ENCODE measurements at places on chromosomes 12 and 14.

- DNase-seq: no peak
Measured at GRCh38 chr12:77401770-77402081, 336.4 kb upstream of the E2F7 start.

- no peak for DNase-seq
Measured at GRCh38 chr12:8482571-8483061, 26.9 kb downstream of the CLEC6A start.

DNA sequence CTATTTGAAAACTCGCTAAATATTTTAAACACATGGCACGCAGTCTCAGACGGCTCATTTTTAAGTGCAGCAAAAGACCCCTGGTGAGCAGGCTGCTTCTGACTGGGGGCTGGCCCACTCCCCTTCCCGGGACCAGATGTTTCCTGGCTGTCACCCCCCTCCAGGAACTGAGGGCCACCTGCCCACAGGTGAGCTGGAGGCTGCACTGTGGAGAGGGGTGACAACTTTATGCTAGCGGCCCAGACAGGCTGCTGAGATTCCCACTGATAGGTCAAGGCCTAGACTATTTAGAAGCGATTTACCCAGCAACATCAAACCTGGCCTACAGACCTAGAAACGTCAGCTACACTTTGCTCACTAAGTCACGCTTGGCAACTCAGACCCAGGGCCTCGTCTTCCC lies 92.1 kb downstream of the BCL11B start:
- DNase-seq: no peak

GRCh38 chr12:86917121-86917520 lies 660.9 kb upstream of the MGAT4C start:
- no peak for DNase-seq

DNA sequence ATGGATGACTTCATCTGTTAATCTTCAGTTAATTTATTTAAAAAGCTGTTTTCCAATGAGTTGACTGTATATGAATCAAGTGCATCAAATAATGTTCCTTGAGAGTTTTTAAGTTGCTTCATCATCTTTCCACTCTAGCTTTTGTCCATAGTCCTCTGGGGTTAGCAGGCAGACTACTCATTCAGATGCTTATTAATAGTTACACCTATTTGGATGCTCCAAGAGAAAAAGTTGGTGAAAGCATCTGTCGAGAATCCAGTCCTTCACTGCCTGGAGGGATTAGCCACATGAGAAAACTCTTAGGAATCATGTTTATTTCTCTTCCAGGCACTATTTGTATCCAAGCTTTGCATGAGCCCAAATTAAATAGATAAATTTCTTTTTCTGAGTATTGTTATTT lies 70.2 kb downstream of the DACT1 start:
- DNase-seq: no peak

GRCh38 chr12:52918784-52919183 lies 13.9 kb upstream of the KRT8 start:
- DNase-seq: no peak

GRCh38 chr14:20376071-20376588 lies 32.7 kb downstream of the PARP2 start:
- DNase-seq: no peak

DNA sequence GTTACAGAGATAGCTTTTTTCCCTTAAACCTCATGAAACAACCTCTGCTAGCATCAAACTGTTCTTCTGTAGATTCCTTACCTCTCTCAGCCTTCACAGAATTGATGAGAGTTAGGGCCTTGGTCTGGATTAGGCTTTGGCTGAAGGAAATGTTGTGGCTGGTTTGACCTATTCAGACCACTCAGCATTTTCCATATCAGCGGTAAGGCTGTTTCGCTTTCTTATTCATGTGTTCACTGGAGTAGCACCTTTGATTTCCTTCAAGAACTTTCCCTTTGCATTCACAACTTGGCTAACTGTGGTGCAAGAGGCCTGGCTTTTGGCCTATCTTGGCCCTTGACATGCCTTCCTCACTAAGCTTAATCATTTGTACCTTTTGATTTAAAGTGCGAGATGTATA lies 50.7 kb upstream of the NRXN3 start:
- no peak for DNase-seq

GRCh38 chr12:67671419-67671818 lies 22.9 kb downstream of the DYRK2 start:
- DNase-seq: no peak

GRCh38 chr14:70080076-70080475 lies 108.7 kb downstream of the SLC8A3 start:
- DNase-seq: no peak

- no peak for DNase-seq
Measured at GRCh38 chr12:106670131-106670530, 87.3 kb downstream of the RFX4 start.

DNA sequence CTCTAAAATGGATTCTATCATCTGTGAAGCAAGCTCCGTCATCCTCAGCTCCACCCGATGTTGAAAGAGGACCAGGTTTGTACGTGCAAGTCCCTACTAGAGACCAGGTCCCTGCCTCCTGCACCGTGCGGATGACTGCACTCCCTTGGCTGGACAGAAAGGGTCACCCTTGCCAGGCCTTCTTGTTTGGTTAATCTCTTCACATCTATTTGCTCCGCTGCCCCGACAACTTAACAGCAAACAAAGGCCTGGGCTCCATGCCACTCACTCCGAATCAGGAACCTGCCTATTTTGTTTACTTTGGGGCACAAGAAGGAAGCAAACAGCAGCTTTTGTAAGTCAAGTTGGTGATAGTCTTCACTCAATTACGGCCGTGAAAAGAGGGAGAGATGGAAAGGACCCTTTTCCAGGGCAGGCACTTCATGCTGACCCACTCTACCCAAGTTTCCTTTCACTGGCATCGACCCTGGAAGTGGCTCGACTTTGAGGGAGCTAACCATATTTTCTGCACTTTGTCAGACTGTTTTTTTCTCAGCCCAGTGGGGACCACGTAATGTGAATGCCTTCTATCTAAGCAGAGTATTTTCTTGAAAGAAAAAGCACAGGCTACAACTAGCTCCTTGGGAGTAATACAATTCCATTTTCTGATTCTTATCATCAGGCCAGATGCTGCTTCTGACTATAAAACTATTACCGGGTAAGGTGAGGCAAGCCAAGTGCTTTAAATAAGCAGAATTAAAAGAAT lies 202.6 kb downstream of the FOXN3 start:
- no peak for DNase-seq

- DNase-seq: peak; percentile 19
Measured at GRCh38 chr12:26918321-26919215, 19.2 kb downstream of the INTS13 start.

- DNase-seq: no peak
Measured at GRCh38 chr12:103640831-103641230, 53.8 kb downstream of the STAB2 start.

DNA sequence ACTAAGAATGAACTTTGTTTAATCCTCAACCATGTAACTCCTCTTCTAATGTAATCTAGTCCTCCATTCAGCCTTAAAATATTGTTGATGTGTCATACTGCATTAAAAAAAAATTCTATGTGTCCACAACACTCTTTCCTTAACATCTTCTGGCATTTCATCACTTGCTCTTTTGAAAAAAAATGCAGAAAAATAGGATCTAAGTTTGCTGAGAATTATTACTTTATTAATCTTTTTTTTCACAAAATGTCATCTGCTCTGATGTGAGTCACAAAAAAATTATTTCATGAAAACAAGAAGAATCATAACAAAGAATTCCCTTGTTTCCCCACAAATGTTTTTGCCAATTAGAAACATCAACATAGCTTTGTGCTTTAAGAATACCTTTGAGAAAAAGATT lies 410.1 kb upstream of the MGAT4C start:
- DNase-seq: no peak

DNA sequence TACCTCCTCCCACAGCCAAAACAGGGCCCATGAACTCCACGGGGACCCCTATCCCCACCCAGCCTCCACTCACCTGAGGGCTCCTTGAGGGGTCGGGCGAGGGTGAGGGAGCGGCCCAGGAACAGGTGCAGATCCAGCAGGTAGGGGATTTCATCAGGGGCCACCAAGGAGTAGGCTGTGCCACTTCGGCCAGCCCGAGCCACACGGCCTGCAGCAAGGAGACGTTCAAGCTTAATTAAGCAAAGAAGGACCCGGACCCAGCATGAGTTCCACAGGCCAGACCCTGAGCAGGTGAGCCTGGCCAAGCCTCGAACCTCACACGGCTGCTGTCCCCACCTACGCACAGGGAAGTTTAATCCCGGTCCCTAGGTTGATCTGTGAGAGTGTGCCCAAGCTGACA lies 15.6 kb downstream of the DDX54 start:
- DNase-seq: no peak

DNA sequence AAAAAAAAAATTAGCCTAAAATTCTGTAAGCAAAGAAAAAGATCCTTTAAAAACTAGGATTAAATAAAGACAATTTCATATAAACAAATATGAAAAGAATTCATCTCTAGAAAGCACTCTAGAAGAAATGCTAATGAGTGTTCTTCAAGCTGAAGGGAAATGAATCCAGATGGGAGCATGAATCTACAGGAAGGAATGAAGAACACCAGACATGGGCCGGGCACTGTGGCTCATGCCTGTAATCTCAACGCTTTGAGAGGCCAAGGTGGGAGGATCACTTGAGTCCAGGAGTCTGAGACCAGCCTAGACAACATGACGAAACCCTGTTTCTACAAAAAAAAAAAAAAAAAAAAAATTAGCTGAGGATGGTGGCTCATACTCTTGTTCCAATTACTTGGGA lies 297.2 kb downstream of the FBXL14 start:
- no peak for DNase-seq

GRCh38 chr14:102622262-102622885 lies 29.9 kb downstream of the RCOR1 start:
- no peak for DNase-seq

GRCh38 chr14:64220056-64220455 lies 74.1 kb downstream of the ESR2 start:
- DNase-seq: no peak

DNA sequence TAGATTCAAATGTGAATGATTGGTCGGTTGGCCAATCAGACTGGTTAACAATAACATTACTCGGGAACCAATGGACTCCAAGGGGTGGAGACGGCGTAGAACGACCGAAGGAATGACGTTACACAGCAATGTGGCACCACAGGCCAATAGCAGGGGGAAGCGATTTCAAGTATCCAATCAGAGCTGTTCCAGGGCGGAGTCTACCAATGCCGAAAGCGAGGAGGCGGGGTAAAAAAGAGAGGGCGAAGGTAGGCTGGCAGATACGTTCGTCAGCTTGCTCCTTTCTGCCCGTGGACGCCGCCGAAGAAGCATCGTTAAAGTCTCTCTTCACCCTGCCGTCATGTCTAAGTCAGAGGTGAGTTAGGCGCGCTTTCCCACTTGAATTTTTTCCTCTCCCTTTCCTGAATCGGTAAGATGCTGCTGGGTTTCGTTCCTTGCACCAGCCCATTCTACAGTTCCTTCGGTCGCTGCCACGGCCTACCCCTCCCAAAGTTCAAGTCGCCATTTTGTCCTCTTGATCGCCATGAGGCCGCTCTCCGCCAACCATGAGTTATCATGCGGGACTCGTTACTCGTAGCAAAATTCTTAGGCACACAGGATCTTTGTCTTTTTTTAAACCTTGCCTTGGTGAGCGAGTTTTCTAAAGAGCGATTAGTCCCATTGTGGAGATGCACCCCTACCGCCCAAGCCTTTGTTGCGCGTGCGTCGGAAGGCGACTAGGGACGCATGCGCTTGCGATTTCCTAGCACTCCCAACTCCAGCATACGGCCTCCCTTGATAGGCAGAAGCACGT lies at the start of gene HNRNPA1:
Gene HNRNPA1 (plus strand): TSS at position 259 of the 793 bp plus-strand sequence. CDS start 82 bp downstream, at position 341.
- peak; percentile 100 for DNase-seq

DNA sequence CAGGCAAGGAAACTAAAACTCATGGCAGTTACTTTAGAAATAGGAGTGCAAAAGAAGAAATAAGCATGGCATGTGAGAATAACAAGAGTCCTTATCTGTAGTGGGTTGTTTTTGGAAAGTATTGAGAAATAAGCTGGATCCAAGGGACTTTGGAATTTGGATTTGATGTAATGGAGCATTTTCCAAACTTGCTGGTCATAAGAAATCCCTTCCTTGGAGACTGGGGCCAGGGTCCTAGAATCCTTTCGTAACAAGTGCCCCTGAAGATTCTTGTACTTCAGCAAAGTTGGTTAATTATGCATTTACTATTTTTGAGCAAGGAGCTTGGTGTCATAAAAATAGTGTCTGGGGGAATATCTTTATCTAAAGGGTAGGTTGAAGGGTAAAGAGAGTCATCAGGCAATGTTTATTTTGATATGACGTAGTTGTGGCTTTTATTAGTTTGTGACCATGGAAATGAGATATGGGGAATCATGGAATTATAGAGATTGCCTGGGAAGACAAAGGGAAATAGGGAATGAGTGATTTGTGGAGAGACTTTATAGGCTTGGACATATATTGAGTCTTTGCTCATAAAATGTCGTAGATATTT lies 53.9 kb downstream of the WNK1 start:
- no peak for DNase-seq

GRCh38 chr12:105214670-105215375 lies 21.2 kb downstream of the APPL2 start:
- DNase-seq: no peak

DNA sequence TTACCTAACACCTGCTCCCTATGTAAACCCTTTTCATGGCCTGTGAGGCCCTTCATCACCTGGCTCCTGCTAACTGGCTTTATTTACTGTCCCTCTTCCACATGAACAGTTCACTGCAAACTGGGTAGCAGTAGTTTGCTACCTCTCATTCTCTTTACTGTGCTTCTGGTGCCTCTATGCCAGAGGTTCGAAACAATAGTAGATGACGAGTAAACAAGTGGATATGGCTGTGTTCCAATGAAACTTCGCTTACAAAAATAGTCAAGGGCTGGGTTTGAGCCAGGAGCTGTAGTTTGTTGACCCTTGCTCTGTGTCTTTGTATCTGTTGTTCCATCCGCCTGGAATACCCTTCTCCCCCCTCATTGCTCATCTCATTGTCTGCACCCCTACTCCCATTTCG lies 233.6 kb upstream of the RMST start:
- DNase-seq: no peak

DNA sequence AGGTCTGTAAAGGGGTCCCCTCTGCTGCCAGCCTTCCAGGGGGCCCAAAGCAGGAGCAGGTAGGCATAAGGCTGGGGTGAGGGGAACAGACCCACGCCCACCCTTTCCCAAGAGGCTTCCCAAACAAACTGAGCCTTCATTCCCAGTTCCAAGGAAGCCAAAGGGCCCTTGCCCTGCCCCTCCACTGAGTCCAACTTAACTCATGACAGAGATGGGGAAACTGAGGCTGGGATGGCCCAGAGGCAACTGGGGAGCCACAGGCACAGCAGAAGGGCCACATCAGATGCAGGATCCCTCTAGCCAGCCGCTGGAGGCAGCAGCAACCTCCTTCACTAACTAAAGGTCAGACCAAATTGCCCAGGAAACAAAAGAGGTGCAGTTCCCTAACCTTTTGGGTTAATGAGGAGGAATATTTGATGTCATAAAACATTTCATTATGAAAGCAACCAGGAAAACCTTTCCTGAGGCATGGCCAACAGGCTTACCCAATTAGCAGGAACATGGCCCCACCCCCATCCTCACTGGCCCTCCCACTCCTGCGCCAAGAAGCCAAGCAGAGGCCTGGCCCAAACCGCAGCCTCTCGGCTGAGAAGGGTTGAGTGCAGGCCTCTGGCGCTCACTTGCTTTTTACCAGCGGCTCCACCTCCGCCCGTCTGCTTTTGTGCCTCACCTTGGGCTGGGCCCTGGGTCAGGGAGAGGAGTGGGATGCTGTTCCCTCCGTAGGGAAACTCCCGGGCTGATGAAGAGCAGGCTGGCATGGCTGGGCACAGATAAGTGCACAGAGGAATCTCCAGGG lies 293.5 kb upstream of the RTL1 start:
- DNase-seq: no peak
